ENCODE measurements at places on chromosomes 2 and 18.

DNA sequence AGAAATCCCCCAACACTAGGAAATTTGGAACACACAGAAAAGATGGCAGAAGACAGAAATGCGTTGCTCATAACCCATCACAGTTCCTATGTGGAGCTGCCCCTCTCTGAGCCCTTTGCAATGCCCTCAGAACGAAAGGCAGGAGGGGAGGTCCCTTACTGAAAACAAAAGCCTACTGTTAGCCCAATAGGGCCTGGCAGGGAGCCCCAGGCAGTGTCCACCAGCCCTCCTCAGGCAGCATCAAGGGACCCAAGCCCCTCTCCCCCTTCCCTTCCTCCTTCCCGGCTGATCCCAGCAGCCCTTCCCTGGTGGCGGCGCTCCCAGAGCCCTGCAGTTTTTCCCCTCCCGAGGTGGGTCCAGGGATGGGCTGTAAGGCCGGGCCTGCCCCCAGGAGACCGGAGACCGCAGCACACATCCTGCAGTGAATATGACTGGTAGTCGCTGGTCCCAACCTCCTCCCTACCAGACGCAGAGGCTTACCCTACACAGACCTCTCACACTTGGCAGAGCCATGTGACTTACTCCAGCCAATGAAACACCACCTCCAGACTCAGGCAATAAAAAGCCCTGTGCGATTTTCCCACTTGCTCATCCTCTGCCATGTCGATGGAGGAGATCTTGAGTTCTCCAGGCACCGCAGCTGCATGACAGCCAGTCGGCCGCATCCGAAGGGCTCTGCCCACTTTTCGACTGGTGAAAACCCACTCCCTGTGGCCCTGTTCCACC is 19.4 kb upstream of the DUSP2 start:
- no peak for DNase-seq

DNA sequence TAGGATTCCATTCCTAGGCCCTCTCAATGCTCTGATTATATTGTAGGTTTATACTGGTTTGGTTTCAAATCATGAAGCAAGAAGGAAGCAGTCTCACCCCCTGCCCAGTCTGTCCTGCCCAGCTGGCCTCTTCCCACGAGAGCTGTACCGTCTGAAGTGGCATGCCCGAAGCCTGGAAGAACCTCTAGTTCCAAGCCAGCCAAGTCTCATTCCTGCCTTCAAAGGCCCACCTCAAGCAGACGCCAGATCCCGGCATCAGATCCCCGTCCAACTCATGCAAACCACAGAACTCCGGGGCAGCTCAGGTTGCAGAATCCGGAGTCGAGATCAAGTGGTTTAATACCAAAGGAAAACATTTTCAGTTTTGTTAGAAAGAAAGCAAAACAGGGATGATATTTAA is 234.4 kb downstream of the LPIN1 start:
- DNase-seq, result no peak

- no peak for DNase-seq
Measured at GRCh38 chr2:170582313-170582712, 132.8 kb upstream of the SP5 start.

DNA sequence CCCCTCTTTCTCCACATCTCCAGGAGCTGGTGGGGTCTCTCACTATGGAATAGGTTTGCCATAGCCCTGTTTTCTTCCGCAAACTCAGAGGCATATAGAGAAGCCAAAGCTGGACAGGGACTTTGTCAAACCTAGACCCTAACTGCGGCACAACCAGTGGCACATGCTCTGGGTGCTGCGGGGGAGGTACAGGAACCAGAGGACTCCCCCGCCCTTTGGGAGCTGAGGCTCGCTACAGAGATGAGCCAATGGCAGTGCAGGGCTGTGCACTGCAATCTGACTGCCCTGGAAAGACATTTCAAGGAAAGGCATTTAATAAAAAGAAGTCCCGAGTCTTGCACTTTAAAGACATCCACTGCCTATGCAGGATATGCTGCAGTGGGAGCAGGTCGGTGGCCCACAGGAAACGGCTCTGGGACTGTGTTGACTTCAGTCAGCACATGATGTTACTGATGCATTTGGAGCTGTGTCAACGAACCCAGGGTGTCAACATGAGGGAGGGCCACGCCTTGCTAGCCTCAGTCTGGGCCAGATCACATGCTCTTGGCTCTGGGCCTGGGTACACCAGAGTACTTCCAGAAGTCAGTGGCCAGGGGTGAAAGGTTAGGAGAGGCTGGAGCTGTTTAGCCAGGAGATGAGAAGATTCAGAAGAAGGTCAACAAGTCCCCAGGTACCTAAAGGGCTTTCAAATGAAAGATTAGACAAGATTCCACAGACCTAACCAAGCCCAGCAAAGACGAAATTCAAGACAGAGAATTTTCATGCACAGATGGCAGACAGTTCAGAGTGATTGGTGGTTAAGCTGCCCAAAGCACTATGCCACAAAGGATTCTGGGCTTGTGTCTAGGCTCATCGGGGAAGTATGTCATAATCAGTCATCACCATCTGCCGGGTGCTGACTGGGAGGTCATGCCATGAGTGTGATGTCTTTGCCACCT is 8.2 kb downstream of the SLC35F6 start:
- DNase-seq, result no peak

- DNase-seq, result no peak
Measured at GRCh38 chr2:124836416-124836815, 811.3 kb downstream of the CNTNAP5 start.

GRCh38 chr2:179555691-179556283 is 291.2 kb upstream of the SESTD1 start:
- DNase-seq, result no peak

DNA sequence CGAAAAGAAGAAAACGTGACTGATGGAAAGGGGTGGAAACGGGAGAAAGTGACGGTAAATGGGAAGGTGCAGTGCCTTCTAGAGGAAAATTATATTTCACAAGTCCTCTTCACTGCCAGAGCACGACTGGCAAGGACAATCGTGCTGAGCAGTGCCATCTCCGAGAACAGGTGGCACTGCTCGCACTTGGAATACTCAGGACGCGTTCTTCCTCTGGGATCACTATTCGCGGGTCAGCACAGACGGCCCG is 364 bp downstream of the STAT1 start:
- no peak for DNase-seq

DNA sequence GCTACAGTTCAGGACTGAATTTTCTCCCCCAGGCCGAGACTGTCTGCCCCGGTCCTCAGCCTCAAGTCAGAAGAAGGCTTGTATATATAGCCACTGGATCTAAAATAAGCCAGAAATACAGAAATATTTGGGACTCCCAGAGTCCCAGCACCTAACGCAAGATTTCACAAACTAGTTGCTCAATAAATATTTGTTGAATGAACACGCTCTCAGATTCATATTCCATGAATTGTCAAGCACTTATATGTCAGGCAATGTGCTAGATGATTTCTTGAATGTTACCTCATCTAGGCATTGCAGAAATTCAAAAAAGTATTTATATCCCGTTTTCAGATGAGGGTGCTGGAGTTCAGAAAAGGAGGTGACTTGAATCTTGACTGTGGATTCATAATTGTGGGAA is 163.7 kb upstream of the KLHL29 start:
- DNase-seq, result no peak

DNA sequence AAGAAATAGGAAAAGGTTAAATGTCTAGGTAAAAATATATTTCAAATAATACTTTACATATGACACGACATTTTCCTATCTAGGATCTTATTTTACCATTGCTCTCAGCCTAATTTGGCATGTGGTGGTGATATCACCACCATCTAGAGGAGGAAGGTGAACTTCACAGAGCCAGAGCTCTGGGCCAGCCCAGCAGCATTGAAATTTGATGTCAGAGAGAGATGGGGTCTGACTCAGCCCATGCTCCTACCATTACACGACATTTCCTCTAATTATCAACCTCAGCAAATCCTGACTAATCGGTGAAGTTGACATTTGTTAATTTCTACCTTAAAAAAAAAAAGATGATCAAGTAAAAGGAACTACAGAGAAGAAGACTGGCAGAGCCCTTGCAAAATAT is 42.3 kb downstream of the LRRTM4 start:
- no peak for DNase-seq

DNA sequence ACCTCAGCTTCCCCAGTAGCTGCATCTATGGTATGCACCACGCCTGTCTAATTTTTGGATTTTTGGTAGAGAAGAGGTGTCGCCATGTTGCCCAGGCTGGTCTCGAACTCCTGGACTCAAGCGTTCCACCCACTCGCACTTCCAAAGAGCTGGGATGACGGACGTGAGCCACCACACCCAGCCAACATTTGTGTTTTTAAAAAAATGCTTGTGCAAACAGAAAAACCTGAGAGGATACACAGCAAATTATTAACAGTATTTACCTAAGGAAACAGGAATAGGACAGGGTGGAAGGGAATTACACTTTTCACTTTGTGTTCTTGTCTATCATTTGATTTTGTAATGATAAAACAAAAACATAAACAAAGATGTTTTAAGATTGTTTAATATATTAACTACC is 25.1 kb downstream of the NOL10 start:
- no peak for DNase-seq
